ENCODE measurements at places on chromosomes 1 and 21.

- DNase-seq = peak; percentile 19
These were observed 52.8 kb upstream of the GNG12 start for GRCh38 chr1:67886076-67886475.

DNA sequence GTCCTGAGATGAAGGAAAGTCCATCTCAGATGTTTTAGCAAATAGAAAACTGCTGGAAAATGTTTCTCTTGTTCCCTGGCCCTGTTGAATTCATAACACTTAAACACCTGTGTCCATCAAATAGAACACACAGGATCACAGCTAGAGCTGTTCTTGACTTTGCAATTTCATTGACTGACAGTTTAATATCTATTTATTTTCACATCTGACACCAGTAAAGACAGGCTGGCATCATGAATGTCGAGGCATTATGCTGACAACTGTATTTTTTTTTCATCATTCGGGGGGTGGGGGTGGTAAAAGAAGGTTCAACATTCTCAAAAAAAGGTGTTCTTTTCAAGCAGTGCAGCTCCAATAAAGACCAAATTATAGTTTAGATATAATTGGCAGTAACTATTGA lies 591.2 kb upstream of the PTBP2 start:
- DNase-seq = no peak

DNA sequence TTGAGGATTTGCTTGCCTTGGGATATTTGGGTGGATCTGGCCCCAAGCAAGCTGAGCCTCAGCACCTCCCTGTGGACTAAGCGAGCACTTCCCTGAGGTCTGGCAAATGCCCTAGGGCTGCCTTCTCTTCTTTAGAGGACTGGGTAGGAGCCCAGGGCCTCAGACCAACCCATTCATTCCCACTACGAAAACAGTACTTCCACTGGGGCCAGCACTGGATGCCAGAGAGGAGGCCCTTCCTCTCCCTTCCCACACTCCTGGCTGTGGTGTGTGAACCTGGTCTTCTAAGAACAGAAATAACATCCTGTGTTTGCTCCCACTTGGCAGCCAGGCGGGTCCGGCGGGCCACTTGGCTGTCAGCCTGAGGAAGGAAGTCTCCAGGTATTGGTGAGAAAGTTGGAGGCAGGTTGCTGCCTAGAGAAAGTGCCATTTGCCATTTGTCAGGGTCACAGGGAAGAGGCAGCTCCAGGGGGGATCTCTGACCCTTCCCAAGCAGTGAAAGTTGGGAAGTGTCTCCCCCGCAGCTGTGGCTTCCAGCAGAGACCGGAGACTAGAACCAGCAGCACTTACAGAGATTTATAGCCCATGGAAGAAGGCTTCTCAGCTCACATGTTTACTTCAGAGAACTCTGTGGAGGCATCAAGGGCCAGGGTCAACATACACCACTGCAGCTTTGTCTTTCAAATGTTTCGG lies 323.5 kb downstream of the SIPA1L2 start:
- no peak for DNase-seq

DNA sequence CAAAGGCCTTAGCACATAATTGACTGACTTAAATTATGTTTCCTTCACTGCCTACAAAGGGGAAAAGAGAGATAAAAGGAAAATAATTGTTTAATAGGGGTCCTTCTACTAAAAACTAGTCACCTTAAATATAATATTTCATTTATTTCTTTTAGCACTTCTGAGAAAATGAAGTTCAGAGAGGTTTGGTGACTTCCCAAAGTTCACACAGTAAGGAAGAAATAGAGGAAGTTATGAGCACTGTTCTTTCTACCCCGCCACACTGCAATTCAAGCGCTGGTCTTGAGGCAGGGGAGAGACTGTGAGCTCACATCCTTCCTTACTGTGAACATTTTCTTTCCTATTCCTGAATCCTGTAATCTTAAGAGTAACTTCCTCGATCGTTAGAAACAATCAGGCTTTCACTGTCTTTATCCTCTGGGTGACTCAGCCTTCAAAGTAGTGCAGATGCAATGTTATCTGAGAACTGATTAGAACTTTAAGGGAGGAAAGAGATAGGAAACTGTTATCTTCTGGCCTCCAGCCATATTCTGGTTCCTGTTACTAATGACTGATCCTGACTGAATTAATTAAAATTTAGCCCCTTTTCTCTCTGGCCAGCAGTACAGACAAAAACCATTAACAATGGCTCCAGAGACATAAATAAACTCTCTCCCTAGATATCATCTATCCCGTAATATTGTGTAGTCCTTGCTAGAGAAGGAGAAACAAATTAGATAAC lies 6.8 kb downstream of the RGS5 start:
- DNase-seq = no peak

DNA sequence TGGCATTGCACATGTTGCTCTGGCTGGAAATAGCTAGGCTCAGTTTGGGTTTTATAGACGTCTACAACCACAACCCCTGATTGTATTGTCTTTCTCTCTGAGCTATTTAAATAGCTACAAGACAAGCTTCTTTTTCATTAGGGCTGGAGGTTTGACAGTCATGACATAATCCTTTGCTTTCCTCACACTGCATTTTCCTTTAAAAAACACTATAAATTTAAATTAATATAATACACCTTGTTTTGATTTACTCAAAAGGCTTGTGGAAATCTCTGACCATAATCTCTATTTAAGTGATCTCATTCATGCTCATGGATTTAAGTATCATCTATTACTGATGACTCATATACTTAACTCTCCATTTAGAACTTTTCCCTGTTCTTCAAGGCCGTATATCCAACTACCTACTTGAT lies 50.4 kb upstream of the PTGFR start:
- no peak for DNase-seq

GRCh38 chr21:41961753-41962152 lies 7.9 kb upstream of the C2CD2 start:
- no peak for DNase-seq

DNA sequence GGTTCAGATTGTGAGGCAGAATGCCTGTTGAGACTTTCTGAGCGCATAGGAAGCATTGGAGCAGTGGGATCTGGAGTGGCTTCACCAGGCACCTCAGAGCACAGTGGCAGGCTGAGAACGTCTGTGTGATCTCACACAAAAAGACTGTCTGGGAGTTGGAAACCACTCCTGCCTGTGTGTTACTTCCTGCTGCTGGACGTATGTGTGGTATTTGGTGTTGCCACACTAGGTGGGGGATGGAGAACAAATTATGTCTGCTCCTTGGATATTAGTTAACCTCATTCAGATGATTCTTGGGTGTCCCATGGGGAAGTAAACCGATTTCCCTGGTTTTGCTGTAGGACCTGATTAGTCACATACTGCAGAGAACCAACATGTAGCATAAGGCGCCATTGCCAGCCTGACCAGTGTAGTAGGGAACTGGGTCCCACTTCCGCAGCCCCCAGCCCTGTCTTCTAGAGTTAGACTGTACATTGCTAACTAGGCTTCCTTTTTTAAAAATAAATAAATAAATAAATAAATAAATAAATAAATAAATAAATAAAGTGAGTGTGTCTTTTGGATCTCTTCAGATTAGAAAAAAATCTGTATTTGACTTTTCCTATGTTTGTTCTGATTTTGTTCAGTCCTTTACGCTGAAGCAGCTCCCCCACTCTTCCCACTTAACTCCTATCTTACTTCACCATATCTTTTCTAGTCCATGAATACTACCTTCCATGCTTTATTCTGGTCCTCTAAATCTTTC lies 26.9 kb downstream of the UCK2 start:
- peak; percentile 93 for DNase-seq

DNA sequence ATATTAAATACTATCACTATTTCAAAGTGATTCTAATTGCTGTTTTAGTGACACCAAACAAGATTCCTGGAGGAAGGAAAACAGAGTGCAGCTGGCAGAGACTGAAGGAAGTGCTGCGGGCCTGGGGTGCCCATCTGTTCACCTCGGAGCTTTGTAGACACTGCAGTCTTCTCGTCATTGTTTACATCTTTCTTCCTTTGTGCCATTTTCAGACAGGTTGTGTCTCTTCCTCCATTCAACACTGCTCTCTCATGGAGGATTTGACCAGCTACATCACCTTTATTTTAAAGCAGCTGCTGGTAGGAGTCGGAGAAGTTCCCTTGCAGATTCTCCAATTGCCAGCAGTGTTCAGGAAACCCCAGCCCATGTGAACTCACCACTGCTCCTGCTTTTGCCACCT lies 37.3 kb downstream of the ABCA4 start:
- no peak for DNase-seq

All from AML-193 (cell line).